Activated CD8-positive, alpha-beta T cell treated with anti-CD3 and anti-CD28 coated beads, Interleukin-2, amount 10 ng/mL, durations not matched to agents 7 days and 5 days (primary cell): ENCODE measurements at places on chromosomes 4 and X.
A peak's percentile ranks its signal among the peaks of the same experiment; 100 is the strongest.

DNA sequence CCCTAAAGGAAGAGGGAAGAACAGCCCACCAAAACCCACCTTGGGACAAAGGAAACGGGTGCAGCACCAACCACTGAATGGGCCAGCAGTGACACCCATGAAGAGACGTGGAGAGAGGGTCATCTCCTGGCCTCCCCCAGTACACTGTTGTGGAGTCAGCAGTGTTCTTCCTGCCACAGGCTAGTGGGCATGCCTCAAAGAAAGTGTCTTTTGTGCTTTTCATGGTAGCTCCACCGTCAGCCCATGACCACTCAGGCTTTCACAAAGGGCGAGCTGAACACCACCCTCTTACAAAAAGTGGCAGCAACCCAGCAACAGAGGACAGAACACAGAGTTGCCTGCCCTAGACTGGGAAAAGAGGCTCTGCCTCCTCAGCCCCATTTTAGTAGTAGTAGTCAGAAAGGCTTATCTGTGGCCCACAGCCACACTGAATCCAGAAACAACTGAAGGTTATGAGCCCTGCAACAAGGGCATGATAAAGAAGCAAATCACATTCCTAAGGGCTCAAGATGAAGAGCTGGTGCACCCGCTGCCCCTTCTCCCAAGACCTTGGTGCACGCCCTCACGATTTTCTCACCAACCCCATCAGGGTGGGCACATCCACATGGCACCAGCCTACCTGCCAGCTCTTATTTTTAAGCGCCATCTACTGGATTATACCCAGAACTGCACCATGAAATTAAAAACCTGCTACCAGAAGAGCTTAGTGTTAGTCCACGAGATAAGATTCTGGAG lies 53.1 kb downstream of the RAB28 start:
- H3K27me3 ChIP-seq, result no peaks in the 10 kb centered on the region
- DNase-seq, result no peak
- H3K4me3 ChIP-seq, result no peak overlapping the region
- no peak overlapping the region for H3K27ac ChIP-seq
- H3K4me1 ChIP-seq, result peaks cover 9% of the 10 kb centered on the region

DNA sequence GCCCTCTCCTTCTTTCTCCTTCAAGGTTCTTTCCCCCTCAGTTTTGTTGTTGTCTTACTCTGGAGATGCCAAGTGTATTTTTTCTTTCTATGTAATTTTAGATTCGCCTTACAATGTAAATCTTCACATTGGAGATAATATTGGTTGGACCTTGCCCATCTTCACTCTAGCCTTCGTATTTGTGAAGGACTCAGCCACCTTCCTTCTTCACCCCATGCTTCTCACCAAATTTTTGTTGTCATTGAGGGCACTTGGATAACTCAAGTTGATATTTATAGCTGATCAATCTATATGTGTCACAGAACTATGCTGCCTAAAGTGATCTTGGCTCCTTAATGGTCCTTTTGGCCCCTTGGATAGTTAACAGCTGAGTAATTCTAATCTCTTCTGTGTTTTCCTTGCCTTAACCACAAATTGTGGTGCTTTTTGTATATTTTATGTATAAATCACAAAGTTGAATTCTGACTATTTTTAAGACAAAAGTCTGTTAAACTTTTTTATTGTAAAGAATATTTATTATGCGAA lies 6.5 kb downstream of the SPRY1 start:
- peaks cover 76% of the 10 kb centered on the region for H3K36me3 ChIP-seq
- peak overlapping the region; percentile 55 for H3K4me3 ChIP-seq

DNA sequence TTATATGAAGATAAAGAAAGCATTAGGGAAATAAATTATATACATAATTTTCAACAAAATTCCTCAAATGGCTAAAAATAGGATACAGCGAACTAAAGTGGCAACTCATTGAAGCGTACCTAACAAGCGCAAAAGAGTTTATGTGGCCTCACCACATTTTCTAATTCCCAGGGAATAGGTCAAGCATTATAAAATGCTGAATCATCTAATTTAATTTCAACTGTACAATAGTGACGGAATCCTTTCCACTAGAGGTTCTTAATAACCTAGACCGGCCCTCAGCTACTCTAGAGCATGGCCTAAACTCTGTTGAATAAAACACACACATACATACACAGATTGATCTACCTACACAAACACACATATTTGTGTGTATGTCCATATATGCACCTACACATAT lies 29.1 kb downstream of the CXXC4 start:
- H3K27ac ChIP-seq, result no peak overlapping the region
- DNase-seq, result no peak
- no peaks in the 10 kb centered on the region for H3K4me1 ChIP-seq
- H3K4me3 ChIP-seq, result no peak overlapping the region
- H3K27me3 ChIP-seq, result no peaks in the 10 kb centered on the region

DNA sequence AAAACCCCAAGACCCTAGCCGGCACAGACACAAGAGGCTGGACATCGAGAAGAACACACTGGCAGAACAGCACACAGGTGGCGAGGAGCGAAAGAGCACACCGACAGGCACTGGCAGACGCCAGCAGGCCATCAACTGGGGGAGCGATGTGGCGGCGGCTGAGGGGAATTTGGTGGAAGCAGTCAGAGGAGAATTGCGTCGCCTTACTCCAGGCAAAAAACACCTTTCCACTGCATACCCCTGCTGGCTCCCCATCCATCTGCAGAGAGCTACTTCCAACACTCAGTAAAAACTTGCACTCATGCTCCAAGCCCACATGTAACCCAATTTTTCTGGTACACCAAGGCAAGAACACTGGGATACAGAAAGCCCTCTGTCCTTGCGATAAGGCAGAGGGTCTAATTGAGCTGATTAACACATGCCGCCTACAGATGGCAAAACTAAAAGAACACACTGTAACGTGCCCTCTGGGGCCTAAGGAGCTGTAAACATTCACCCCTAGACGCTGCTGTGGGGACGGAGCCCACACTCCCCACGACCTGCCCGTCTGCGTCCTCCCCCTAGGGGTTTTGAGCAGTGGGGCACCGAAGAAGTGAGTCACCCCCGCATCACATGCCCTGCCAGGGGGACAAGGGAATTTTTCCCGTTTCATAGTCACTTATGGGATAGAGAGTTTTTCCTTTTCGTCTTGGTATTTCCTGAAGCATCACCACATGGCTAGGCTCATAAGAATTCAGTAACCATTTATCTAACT lies 262.3 kb downstream of the KCTD8 start:
- no peak overlapping the region for H3K4me3 ChIP-seq
- no peaks in the 10 kb centered on the region for H3K4me1 ChIP-seq
- no peak for DNase-seq
- H3K27ac ChIP-seq, result no peak overlapping the region

- no peak for DNase-seq
- H3K27ac ChIP-seq, result no peak overlapping the region
- no peak overlapping the region for H3K4me3 ChIP-seq
Observed at GRCh38 chr4:11618666-11619282, 190.1 kb upstream of the HS3ST1 start.

DNA sequence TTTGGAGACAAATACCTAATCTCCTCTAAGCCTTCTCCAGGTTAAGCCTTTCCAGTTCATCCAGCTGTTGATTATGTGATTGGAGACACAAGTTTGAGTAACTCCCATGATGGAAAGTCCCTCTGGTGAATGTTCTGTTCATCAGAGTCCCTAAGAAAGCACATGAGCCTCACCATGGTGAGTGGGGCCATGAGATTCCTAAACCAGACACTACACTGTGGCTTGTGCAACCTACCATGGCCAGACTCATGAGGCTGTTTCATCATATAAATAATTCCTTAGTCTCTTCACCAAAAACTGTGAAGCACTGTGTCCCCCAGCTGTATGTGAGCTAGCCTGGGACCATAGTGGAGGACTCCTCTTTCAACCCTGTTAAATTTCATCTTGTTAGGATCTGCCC lies 14.4 kb downstream of the PKD2 start:
- no peaks in the 10 kb centered on the region for H3K4me1 ChIP-seq
- no peak overlapping the region for H3K4me3 ChIP-seq
- H3K27ac ChIP-seq, result no peak overlapping the region
- H3K36me3 ChIP-seq, result peaks cover 22% of the 10 kb centered on the region
- no peak for DNase-seq

DNA sequence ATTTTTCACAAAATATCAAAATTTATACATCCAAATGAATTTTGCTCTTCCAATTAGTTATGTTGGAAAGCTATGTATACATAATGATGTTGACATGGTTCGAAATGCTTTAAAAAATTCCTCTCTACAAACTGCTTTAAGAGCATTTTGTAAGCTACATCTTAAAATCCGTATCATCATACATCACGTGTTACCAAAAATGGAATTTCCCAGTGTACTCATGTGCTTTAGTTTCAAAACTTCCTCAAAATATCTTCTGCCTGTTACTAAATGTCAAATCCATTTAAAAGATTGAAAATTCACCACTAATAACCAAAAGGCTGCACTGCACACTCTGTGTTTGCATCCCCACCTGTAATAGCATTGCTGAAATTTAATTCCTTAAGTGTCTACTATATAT lies 87.9 kb downstream of the WDFY3 start:
- no peak overlapping the region for H3K27ac ChIP-seq
- H3K4me3 ChIP-seq, result no peak overlapping the region
- no peaks in the 10 kb centered on the region for H3K4me1 ChIP-seq
- H3K27me3 ChIP-seq, result no peaks in the 10 kb centered on the region
- DNase-seq, result no peak

GRCh38 chrX:44884944-44885343 lies 12.0 kb downstream of the KDM6A start:
- peaks cover 11% of the 10 kb centered on the region for H3K36me3 ChIP-seq
- peaks cover 5% of the 10 kb centered on the region for H3K4me1 ChIP-seq
- DNase-seq, result no peak
- H3K27ac ChIP-seq, result no peak overlapping the region
- no peak overlapping the region for H3K4me3 ChIP-seq

- peaks cover 4% of the 10 kb centered on the region for H3K4me1 ChIP-seq
- no peak overlapping the region for H3K27ac ChIP-seq
- no peak for DNase-seq
Observed at GRCh38 chr4:26020083-26020668, 106.2 kb downstream of the SMIM20 start.

GRCh38 chr4:83371936-83372335 lies 37.3 kb upstream of the HPSE start:
- peaks cover 2% of the 10 kb centered on the region for H3K36me3 ChIP-seq
- H3K4me3 ChIP-seq, result no peak overlapping the region
- H3K27me3 ChIP-seq, result peaks cover 5% of the 10 kb centered on the region

GRCh38 chrX:70219938-70220764 lies 14.3 kb upstream of the AWAT1 start:
- H3K27me3 ChIP-seq, result no peaks in the 10 kb centered on the region
- no peak for DNase-seq
- no peak overlapping the region for H3K27ac ChIP-seq
- no peaks in the 10 kb centered on the region for H3K4me1 ChIP-seq

GRCh38 chr4:151199319-151200190 lies 77.4 kb upstream of the PRSS48 start:
- no peaks in the 10 kb centered on the region for H3K36me3 ChIP-seq
- no peaks in the 10 kb centered on the region for H3K4me1 ChIP-seq
- H3K27me3 ChIP-seq, result peaks cover 4% of the 10 kb centered on the region
- H3K27ac ChIP-seq, result no peak overlapping the region

- H3K4me1 ChIP-seq, result no peaks in the 10 kb centered on the region
- no peaks in the 10 kb centered on the region for H3K27me3 ChIP-seq
- H3K36me3 ChIP-seq, result no peaks in the 10 kb centered on the region
- no peak overlapping the region for H3K4me3 ChIP-seq
- H3K27ac ChIP-seq, result no peak overlapping the region
Observed at GRCh38 chrX:17170973-17171372, 204.0 kb upstream of the NHS start.

DNA sequence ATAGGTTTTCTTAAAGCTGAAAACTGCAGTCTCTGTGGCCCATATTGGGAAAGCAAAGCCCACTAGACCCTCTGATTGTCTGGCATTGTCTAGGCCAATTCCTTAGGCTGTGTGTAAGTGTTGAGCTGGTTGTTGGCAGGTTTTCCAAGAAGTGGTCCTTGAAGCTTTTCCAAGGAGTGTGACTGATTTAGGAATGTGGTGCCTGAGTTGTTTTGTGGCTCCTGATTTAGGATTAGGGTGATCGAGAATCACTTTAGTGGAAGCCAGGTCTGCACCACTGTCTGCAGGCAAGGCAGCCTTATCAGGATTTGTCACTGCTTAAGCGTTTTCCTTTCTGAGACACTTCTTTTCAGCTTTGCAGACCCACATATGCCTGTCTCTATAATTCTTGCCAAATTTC lies 339.0 kb upstream of the DDX53 start:
- H3K27me3 ChIP-seq, result no peaks in the 10 kb centered on the region
- H3K4me3 ChIP-seq, result no peak overlapping the region
- no peaks in the 10 kb centered on the region for H3K4me1 ChIP-seq
- no peak for DNase-seq
- H3K27ac ChIP-seq, result no peak overlapping the region

DNA sequence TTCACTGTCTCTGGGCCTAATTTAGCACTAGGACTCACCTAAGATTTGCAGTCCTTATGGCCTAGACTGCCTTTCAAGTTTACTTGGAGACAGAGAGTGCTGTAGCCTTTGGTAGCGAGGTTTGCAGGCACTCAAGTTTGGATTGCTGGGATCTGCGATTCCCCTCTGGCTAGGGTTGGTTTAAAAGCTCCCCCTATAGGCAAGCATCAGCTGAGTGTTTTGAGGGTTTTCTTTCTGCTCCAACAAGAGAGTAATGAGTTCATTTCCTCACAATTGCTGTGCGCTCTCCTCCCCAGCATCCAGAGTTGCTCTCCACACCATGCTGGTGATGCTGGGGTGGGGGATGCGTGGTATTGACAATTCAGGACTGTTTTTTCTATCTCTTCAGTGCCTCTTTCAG lies 206.9 kb downstream of the GLUD2 start:
- no peak overlapping the region for H3K4me3 ChIP-seq
- no peaks in the 10 kb centered on the region for H3K4me1 ChIP-seq
- H3K27ac ChIP-seq, result no peak overlapping the region
- no peak for DNase-seq

GRCh38 chr4:7679406-7680040 lies 244.8 kb upstream of the PSAPL1 start:
- H3K27ac ChIP-seq, result no peak overlapping the region
- no peaks in the 10 kb centered on the region for H3K4me1 ChIP-seq
- no peak for DNase-seq
- no peaks in the 10 kb centered on the region for H3K27me3 ChIP-seq
- no peaks in the 10 kb centered on the region for H3K36me3 ChIP-seq
- no peak overlapping the region for H3K4me3 ChIP-seq

DNA sequence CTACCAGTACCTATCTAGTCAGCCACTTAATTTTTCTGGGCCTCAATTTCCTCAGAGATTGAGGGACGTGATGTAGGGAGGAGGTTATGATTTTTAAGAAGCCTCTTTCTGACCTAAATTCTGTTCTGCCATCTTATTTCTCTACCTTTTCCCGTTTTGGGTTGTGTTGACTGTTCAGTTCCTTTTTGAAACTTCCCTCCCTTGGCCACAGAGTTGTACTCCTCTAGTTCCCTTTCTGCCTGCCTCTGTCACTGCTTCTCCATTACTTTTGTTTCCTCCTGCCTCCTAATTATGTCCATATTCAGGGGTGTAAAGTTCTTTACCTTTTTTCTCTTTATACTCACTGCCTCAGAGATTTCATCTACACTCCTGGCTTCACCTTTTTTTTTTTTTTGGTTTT lies 25.4 kb downstream of the CLCN5 start:
- no peak overlapping the region for H3K27ac ChIP-seq
- no peaks in the 10 kb centered on the region for H3K36me3 ChIP-seq
- H3K27me3 ChIP-seq, result no peaks in the 10 kb centered on the region
- H3K4me1 ChIP-seq, result peaks cover 2% of the 10 kb centered on the region
- H3K4me3 ChIP-seq, result no peak overlapping the region
